ENCODE measurements at places on chromosomes 4 and X.

- DNase-seq = no peak
These were observed 14.3 kb downstream of the RNF4 start for GRCh38 chr4:2483237-2483636.

DNA sequence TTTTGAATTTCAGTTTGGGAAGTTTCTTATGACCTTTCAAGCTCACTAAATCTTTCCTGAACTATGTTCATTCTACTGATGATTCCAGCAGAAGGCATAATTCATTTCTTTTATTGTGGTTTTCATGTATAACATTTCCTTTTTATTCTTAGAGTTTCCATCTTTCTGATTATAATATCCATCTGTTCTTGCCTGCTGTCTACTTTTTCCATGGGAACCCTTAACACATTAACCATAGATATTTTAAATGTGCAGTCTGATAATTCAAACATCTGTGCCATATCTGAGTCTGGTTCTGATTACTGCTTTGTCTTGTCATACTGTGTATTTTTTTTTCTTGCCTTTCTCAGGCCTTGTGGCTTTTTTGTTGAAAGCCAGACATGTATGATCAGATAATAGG lies 234.7 kb downstream of the COX7B2 start:
- DNase-seq = no peak

DNA sequence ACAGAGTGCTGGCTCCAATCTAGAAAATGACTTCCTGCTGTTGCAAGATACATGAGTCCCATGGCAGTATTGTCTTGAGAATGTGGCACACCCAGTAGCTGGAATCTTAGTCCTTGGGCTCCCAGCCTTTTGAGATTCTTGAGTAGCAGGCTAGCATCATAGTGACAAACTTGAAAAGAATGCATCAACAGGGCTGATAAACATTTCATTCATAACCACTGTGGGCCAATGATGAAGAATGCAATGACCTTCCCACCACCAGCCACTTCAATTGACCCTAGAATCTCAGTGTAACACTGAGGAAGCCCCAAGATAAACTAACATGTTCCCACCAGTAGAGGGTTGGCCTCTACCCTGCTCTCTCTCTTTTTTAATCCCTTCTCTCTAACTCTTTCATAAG lies 329.3 kb downstream of the GBA3 start:
- no peak for DNase-seq

GRCh38 chrX:154378059-154378798 lies 866 bp upstream of the EMD start:
- DNase-seq = peak; percentile 90

GRCh38 chr4:98711526-98711925 lies 53.1 kb upstream of the TSPAN5 start:
- DNase-seq = no peak

GRCh38 chr4:793093-793861 lies 32.7 kb downstream of the CPLX1 start:
- DNase-seq = no peak

DNA sequence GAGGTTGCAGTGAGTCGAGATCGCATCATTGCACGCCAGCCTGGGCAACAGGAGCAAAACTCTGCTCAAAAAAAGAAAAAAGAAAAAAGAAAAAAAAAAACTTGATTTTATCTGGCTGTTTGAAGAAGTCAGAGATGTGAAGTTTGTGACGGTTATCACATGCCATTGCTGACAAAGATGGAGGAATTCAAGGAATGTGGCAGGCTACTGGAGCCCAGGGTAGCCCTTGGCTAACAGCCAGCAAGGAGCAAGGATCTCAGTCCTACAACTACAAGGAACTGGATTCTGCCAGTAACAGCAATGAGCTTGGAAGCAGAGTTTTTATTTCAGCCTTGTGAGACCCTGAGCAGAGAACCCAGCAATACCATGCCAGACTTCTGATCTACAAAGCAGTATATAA lies 24.3 kb upstream of the TET2 start:
- no peak for DNase-seq

GRCh38 chrX:119853444-119853843 lies 681 bp upstream of the UPF3B start:
- no peak for DNase-seq

Data from sigmoid colon (tissue), 7 donors.